ENCODE measurements at places on chromosomes 16 and 17. TPM values are rescaled to one million over a fixed set of nuclear protein-coding genes. Genes with fewer than 3 reads are reported as not detected.

RARA gene
- total RNA-seq = 74.4 TPM

GLYR1 gene
- 69.9 TPM for total RNA-seq

SLC35G6 gene
- total RNA-seq = not detected

MTSS2 gene
- 75.9 TPM for total RNA-seq

KRTAP9-2 gene
- not detected for total RNA-seq

ANTKMT gene
- 26.3 TPM for total RNA-seq

RHOT2 gene
- total RNA-seq = 95.9 TPM

RAB40C gene
- total RNA-seq = 22.5 TPM
